ENCODE measurements at places on chromosomes 4 and X.

- DNase-seq, result no peak
These were observed 12.0 kb downstream of the CPLX1 start for GRCh38 chr4:813900-814299.

- peak; percentile 80 for DNase-seq
These were observed 60.2 kb upstream of the RPS6KA6 start for GRCh38 chrX:84248226-84248625.

- DNase-seq, result no peak
These were observed 78.9 kb downstream of the IL21 start for GRCh38 chr4:122541996-122542395.

DNA sequence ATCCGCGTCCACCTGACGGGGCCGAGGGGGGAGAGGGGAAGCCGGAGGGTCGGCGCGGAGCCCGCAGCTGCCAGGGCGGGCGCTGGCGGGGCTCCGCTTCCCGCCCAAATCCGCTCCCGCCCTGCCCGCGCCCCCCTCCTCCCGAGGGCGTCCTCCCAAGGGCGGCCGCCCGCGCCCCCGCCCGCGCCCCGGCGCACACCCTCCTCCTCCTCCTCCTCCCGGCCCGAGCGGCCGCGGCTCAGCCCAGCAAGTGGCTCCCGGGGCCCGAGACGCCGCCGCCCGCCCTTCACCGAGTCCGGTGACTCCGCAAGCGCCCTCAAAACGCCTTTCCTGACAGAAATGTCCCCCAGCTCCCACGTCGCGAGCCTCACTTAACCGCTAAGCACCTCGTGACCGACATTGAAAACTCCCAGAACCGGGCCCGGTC lies 487 bp downstream of the HMGB2 start:
- peak; percentile 33 for DNase-seq

GRCh38 chr4:16775411-16776154 lies 122.9 kb downstream of the LDB2 start:
- DNase-seq, result no peak

- DNase-seq, result no peak
These were observed 152.0 kb upstream of the EDNRA start for GRCh38 chr4:147328756-147329446.

- DNase-seq, result no peak
These were observed 45.4 kb downstream of the EDNRA start for GRCh38 chr4:147526272-147526654.

DNA sequence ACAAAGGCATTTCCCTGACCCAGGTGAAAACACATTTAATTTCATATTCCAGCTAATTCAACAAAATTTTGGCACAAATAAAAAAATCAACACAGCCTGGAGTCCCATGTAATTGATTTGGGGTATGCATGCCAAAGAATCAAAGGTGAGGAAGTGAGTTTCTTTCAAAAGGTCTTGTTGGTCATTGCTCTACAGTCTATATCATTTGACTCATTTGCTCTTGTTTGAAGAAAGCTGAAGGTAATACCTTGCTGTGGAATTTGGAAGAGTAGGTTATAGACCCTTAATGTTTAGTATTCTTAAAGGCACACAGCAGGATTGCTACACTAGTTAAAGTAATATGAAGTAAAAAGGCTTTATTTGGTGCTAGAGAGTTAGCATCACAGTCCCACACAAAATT lies 25.4 kb downstream of the COL4A6 start:
- DNase-seq, result no peak

GRCh38 chrX:131783555-131784308 lies 239.4 kb upstream of the STK26 start:
- no peak for DNase-seq

- DNase-seq, result peak; percentile 10
These were observed 4.3 kb upstream of the IL21 start for GRCh38 chr4:122625156-122625555.

DNA sequence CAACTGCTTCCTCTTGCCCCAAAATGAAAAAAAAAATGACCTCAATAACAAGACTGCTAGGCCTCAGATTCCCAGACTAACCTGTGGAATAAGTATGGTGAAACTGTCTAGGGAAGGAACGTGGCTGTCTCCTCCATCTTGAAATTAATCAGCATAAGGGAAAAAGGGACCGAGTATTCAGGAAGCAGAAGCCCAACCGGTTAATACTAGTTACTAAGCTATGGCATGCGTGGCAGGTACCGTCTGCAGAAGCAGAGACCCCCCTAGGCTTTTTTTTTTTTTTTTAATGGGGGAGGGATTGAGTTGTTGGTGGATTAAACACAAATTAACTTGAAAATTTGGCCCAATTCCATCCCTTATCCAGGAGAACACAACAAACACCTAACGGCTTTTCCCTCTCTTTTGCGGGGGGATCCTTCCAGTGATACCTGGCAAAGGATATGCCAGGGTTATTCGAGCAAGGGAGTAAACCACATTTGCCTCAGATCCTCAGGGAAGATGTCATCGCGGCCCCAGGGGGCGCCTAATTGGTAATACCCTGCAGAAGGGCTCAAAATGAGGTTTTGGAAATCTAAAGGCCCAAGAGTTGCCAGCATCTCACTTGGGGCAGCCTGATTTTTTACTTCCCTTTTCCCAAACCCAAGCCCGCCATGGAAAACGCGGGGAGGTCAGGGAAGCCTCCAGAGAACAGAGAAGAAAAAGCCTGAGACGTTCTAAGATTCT lies 893 bp downstream of the RLIM start:
- DNase-seq, result peak; percentile 34

DNA sequence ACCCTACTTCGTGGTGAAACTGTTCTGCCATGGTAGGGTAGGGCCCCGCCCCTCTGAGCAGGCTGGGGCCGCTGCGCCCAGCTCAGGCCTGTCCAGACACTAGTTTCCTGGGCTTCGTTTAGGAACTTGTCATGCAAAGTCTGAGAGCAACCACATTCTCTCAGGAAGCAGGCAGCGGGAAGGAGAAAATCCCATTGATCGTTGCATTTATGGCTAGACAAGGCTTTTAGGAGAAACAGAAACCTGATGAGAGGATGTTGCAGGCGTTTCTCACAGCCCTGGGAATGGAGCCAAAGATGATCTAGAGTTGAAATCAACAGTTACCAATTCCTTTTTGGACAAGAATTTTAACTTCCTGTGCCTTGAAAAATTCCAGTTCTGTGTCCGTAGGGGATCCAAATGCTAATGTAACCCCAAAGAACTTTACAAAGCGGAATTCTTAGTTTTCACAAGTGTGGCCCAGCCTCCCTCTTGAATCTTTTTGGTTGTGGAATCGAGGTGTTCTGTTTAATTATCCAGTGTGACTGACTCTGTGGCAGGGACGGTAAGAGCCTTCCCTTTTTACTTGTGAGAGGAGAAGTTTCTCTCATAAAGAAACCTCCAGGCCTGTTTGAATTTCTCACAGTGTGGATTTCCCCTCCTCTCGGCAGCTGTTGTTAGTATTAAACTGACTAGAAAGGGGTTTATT lies 4.5 kb upstream of the CXCL9 start:
- DNase-seq, result peak; percentile 63

DNA sequence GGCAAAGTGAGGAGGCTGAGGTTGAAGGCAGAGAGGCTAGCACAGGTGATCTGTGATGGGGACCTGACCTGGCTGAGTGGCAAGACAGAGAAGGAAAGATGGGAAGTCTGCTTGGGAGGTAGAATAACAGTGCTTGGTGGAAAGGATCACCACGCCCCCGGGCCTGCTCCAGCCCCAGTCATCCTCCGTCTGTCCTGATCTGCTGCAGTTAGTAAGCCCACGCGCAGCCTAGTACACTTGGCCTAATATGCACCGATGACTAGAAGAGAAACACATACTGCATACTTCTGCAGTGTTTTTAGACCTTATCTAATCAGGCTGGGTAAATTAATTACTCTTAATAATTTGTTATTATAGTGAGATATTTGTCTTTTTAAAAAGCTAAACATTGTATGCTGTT lies 103.7 kb upstream of the KLF3 start:
- no peak for DNase-seq

Data from fibroblast of lung (primary cell).